ENCODE measurements at places on chromosomes 1 and 21. TPM values are rescaled to one million over a fixed set of nuclear protein-coding genes. Genes with fewer than 3 reads are reported as not detected.

The OR2T35 gene
- total RNA-seq, result not detected

The ZNF436 gene
- total RNA-seq, result 12.5 TPM

The GJA4 gene
- total RNA-seq, result 22.1 TPM

The KLF17 gene
- not detected for total RNA-seq

The FABP3 gene
- total RNA-seq, result 0.84 TPM

The FMO1 gene
- not detected for total RNA-seq

The OR10J1 gene
- not detected for total RNA-seq

The SLC35E2B gene
- total RNA-seq, result 51.2 TPM

The GNG4 gene
- total RNA-seq, result not detected

GRCh38 chr1:174946031-174946430 lies 53.7 kb upstream of the CACYBP start:
- H3K27ac ChIP-seq, result no peak overlapping the region
- peaks cover 3% of the 10 kb centered on the region for H3K4me1 ChIP-seq
- H3K4me3 ChIP-seq, result no peak overlapping the region
- no peak for DNase-seq
- no peaks in the 10 kb centered on the region for H3K27me3 ChIP-seq

DNA sequence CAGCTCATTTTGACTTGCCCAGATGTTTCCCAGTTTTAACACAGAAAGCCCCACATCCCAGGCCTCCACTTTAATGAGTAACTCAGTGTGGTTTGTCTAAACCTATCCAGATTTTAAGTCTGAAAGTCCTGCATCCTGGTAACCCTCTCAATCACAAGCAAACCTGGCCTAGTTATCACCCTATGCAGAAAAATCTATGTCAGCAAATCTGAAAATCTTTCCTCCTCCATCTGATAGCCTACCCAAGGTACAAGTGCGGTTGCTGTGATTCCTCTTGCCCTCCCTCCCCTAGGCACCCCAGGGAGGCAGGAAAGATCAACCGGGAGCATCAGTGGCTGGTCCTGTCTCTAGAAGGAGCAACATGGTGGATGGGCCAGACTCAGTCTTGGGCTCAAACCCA lies 163.7 kb downstream of the IGSF21 start:
- H3K36me3 ChIP-seq, result no peaks in the 10 kb centered on the region
- no peak overlapping the region for H3K27ac ChIP-seq
- DNase-seq, result no peak
- no peaks in the 10 kb centered on the region for H3K4me1 ChIP-seq
- H3K4me3 ChIP-seq, result no peak overlapping the region
- H3K27me3 ChIP-seq, result no peaks in the 10 kb centered on the region

GRCh38 chr1:15381805-15382204 lies 27.9 kb upstream of the EFHD2 start:
- no peaks in the 10 kb centered on the region for H3K36me3 ChIP-seq
- no peak for DNase-seq
- peaks cover 3% of the 10 kb centered on the region for H3K27me3 ChIP-seq
- no peak overlapping the region for H3K4me3 ChIP-seq
- no peaks in the 10 kb centered on the region for H3K4me1 ChIP-seq

DNA sequence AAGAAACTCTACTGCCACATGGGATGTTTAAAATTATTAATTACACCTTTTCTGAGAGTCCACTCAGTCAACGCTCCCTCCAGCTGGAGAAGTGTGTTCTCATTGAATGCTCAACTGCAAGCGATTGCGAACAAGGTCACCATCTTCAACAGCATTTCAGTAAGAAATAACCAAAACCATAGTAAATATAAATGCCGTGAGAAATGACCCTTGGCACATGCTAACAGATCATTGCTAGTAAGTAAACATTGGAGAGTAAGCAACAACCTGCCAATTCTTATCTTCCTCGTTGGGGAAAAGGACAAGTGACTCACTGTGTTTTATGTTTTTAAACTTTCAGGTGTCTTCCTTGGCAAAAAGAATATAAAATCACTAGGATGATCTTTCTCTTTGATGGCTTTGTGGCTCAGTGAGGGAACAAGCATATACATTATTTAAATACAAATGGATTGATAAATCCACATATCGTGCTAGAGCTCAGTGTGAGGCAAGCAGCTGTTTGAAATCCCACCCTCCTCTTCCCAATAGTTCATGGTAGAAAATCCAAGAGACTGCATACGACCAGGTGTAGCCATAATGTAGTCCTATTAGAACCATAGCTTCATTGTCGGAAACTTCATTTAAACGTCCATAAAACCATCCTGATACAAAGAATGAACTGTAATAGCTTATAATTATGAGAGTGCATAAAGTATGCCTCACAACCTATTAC lies 214.6 kb downstream of the GRIK1 start:
- no peaks in the 10 kb centered on the region for H3K4me1 ChIP-seq
- no peaks in the 10 kb centered on the region for H3K27me3 ChIP-seq
- H3K36me3 ChIP-seq, result no peaks in the 10 kb centered on the region
- no peak overlapping the region for H3K4me3 ChIP-seq

GRCh38 chr21:44510508-44511218 lies 29.3 kb downstream of the KRTAP10-1 start:
- H3K27me3 ChIP-seq, result no peaks in the 10 kb centered on the region
- no peak overlapping the region for H3K4me3 ChIP-seq
- DNase-seq, result peak; percentile 33
- no peaks in the 10 kb centered on the region for H3K4me1 ChIP-seq
- H3K27ac ChIP-seq, result no peak overlapping the region
- H3K36me3 ChIP-seq, result no peaks in the 10 kb centered on the region

DNA sequence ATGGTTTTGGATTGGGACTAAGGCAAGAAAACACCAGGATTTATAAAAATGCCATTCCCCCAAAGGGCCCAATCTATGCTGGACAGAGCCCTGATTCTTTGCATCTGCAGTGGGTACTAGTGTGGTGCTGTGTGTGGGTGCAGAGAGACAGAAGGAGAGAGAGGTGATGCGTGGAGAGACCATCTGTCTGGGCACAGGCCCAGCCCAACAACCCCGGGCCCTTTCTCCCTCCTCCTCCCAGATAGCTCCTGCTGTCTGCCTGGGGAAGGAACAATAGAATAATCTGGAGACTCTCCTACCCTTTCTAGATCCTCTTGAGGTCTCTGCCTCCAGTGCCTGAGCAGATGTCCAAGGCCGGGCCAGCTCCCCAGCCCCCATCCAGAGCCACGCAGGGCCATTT lies 15.1 kb downstream of the KIAA1614 start:
- no peak for DNase-seq
- no peak overlapping the region for H3K4me3 ChIP-seq
- no peaks in the 10 kb centered on the region for H3K27me3 ChIP-seq

DNA sequence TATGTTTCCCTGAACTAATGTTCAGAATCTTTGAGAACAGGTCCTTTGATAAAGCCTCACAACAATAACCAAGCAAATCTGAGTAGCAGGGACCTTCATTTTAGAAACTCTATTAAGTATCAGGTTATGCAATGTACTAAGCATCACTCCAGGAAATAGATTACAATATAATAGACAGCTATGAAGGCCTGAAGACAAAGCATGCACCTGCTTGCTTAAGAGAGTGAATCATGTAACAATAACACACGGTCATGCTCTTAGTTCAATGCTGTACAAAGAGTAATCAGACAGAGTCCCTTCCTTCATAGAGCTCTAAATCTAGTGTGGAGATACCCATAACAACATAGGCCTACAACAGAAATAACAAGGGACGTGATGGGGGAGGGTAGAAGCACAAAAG lies 8.1 kb upstream of the CMPK1 start:
- H3K4me1 ChIP-seq, result no peaks in the 10 kb centered on the region
- H3K36me3 ChIP-seq, result no peaks in the 10 kb centered on the region
- DNase-seq, result no peak
- no peaks in the 10 kb centered on the region for H3K27me3 ChIP-seq

DNA sequence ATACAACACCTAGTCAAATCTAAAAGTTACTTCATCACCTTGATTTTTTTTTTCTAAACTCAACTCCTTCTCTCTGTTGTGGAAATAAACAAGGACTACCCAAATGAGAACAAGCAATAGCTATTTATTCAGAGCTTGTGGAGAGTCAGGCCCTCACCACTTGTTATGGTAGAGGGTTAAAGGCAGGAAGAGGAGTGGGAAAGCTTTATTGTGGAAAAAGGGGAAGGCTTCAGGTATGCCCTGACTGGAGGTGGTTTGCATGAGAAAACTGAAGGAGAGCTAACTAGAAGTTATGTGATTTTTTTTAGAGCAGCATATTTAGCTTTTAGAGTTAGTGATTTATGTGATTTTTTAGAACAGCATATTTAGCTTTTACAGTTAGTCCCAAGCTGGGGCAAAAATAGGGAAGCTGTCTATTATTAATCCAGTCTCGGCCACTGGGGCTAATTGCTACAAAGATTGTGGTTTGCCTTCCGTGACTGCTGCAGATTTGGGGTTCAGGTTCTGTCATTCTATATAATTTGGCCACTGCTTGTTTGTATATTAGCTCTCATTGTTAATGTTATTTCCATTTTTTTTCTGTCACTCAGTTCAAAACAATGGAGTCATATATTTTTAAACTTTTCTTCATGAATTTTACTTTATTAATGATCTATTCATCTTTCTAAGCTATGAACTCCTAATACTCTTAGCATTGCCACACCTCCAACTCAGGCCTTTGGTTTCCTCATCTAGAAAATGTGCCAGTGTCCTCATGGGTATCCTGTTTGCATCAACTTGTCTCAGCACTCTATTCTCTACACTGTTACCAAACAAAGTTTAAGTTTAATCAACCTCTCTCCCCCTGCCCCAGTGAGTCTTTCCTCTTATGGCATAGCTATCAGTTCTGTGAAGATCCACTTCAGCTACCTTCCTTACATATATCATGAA lies 713.0 kb downstream of the BRINP3 start:
- H3K27ac ChIP-seq, result no peak overlapping the region
- H3K36me3 ChIP-seq, result no peaks in the 10 kb centered on the region
- DNase-seq, result no peak
- no peak overlapping the region for H3K4me3 ChIP-seq

- H3K27me3 ChIP-seq, result no peaks in the 10 kb centered on the region
- no peak overlapping the region for H3K4me3 ChIP-seq
Observed at GRCh38 chr1:206700445-206701036, 15.8 kb downstream of the MAPKAPK2 start.
